ENCODE measurements at places on chromosomes 5 and 9. TPM values are rescaled to one million over a fixed set of nuclear protein-coding genes. Genes with fewer than 3 reads are reported as not detected.
A peak's percentile ranks its signal among the peaks of the same experiment; 100 is the strongest.

DNA sequence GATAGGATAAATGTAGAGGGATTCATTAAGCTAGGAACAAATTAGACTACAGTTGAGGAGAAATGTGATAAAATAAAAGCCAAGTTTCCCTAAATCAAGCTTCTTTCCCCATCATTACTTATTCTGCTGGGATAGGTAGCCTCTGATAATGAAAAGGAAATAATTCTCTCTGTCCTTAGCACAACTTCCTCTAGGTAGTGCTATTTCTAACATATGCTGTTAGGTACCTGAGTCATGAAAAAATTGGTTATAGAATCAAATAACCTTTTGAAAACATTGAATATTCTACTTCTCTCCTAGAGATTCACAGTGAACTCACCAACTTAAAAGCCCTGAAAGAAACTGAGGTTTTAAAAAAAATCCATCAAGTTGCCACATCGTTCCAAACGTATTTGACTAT lies 1793.1 kb downstream of the EFNA5 start:
- no peak for DNase-seq

DNA sequence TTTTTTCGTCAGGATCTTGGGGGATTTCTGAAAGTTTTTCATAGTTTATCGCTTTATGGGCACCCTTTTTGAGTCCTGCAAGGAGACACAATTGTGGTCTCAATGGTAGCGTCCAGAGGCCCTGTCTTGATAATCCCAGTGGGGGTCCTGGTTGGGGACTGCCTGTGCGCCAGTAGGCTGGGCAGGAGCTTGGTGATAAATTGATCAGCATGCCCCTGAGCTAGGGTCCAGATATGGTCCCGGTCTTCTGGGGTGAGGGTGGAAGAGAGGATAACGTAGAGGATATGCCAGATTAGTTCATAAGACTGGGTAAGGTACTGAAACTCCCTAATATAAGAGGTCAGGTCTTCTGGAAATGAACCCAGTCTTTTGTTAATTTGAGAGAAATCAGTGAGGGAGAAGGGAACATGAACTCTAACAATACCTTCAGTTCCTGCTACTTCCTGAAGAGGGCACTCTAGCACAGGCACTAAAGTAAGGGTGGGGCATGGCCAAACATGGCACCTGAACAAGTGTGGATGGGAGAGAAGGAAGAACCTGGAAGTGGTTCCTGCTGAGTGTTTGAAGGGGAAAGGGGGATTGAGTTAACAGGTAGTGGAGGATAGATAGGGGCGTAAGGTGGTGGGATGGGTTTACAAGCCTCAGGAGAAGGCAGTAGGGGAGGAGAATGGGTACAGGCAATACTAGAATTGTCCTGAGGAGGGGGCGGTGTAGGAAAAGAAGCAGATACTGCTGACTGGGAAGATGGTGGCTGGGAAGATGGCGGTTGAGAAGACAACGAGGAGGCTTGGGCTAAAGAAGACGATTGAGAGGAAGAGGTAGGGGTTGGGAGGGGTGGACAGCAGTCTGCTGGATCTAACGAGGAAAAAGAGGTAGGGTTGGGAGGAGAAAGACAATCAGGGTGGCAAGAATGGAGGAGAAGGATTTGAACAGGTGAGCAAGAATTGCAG lies 33.8 kb upstream of the ANXA2R start:
- peak; percentile 34 for DNase-seq

DNA sequence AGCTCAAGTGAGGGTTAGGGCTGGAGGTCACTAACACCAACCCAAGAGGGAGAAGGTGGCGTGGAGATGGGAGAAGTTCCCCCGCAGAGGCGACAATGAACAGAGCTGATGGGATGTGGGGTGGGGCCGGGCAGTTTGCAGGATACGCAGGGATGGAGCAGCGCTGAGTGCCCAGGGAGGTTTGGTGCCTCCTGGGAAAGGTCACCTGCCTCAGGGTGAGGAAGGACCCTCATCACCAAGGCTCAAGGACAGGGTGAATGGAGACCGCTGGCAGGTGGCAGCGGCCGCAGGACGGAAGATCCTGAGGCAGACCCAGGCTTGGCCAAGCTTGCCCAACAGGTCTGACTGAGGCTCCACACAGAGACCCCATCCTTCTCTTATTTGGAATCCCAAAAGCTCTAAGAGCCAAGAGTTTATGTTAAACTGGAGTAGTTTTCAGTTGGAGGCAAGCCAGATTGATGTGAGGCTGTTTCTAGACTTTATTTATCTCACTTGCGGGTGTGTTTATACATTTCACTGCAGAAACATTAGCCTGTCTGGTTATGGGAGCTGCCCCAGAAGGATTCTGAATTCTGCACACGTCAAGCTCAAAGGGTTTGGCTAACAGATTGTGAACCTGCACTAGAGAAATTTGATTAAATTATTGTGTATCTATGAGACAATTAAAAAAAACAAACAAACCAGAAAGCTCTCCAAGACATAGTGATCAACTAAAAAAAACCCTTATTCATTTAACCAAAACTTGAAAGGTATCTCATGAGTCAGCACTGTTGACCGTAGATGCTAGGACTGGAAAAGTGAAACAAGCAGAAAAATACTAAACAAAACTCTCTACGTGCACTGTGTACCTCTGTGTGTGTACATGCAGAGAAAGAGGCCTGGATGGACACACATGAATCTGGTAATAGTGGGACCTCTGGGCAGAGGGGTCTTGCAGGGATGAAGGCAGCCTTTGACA lies 146.2 kb upstream of the PHYKPL start:
- DNase-seq = no peak

DNA sequence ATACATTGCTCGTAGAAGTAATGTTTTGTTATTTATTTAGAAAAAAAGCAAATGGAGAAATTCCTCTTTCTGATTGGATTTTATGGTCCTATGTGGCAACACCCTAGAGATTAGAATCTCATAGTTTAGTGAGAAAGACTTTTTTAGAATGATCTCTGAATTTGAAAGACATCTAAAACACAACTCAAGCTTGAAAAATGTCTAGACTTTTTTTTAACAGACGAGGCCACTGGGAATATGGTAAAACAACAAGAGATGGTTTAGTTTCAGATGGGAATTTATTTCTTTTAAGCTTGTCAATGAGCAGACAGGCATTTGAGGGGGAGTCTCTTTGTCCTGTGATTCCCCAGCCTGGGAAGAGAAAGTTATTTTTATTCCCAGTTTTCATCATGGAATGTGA lies 122.1 kb downstream of the NTRK2 start:
- DNase-seq = no peak

- DNase-seq = no peak
These were observed 396.4 kb downstream of the CDK5RAP2 start for GRCh38 chr9:120183615-120184014.

DNA sequence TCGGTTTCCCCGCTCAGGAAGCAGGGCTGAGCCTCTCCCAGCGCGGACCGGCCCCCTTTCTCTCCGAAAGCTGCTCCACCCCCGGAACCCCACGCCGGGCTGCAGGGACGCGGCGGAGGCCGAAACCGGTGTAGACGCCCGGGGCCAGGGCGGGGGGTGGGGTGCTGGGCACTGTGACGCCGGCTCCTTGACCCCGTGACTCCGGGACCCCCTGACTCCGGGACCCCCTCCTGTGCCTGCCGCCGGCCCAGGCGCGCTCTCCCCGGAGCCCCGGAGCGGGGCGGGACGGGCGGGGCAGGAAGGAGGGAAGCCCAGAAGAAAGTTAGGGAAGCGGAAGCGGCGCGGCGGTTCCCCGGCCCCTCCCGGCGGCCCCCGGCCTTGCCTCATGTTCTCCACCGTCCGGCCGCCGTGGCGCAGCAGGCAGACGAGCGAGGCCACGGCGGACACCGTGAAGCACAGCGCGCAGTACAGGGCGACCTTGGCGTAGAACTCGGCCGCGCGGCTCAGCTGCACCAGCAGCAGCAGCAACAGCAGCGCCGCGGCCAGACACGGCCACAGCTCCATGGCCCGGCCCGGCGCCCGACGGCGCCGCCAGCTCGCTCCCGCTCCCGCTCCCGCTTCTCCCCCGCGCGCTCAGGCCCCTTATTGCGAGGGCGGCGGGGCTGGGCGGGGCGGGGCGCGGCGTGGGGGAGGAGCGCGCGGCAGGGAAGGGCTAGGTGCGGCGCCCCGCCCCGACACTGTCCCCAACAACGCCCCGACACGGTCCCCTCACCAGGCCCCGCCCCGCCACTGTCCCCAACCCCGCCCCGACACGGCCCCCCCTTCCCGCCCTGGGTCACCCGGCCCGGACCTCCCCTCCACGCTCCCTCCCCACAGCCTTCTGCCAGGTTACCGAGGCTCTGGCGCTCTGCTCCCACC lies at the start of gene AGPAT2:
Gene AGPAT2, minus strand, starts transcription at position 664 of the 918 bp plus-strand sequence. Its CDS starts 100 bp downstream, at position 564.
- DNase-seq = peak; percentile 43

DNA sequence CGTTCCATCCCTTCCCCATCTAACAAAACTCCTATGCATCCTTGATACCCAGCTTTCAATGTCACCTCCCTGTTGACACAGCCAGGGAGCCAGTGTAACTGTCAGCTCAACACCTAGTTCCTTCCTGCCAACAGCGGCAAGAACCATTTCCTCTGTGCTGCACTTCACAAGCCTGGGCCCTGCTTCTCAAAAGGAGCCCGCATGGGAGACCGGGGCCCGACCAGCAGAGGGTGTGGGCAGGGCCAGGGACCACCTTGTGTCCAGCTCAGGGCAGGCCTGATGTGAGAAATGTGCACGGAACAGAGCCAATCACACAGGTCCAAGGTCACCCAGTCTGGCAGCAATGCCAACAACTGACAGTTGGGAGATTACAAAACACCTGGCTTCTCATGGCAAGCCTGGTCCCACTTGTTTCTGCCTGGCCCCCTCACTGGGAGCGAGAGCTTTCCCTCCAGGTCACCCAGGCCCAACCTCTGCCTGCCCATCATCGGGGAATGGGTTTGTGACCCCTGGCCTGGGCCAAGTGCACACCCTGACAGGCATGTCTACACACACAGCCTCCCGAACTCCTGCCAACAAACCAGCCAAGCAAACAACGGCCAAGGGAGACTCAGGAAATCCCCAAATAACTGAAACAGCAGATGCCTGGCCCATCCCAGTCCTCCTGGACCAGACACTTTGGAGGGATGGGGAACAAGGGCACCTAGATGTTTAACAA lies 3.1 kb downstream of the RNF44 start:
- DNase-seq = peak; percentile 44

DNA sequence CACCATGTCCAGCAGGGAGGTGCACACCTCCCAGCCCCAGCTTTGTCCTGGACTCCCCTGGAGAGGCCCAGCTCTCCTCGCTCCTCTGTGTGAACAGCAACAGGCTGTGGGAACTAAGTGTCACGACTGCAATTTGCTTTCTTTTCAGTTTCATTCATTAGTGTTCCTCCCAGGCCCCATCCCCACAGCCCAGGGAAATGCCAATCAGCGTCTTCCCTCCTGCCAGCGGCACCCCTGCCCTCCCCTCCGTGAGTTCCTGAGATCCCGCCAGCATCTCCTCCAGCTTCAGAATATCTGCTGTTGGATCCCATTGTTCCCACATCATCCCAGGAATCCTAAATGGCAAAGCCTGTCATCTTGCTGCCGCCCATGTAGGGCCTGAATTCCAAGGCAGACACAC lies 13.1 kb upstream of the RPL26L1 start:
- no peak for DNase-seq

- DNase-seq = no peak
These were observed 180.1 kb downstream of the CACNA1B start for GRCh38 chr9:138057726-138058125.

GRCh38 chr9:85427772-85428171 lies 314.0 kb downstream of the AGTPBP1 start:
- DNase-seq = no peak

DNA sequence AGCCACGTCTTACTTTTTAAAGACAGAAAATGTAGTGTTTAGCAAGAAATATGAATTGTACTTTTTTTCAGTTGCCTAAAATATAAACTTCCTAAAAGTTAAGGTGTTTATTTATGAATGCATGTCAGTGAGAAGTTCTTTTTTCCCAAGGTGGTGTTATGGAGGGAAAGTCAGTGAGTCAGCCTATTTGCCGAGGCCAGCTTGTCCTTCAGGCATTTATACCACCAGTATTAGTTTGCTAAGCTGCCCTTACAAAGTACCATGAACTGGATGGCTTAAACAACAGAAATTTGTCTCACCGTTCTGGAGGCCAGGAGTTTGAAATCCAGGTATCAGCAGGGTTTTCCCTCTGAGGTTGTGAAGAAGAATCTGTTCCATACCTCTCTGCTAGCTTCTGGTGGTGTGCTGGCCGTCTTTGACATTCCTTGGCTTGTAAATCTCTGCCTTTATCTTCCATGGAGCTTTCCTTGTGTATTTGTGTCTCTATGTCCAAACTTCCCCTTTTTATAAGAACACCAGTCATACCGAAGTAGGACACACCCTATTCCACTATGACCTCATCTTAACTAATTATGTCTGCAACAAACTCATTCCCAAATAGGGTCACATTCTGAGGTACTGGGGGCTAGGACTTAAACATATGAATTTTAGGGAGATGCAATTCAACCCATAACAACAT lies 38.4 kb downstream of the PRKACG start:
- no peak for DNase-seq

DNA sequence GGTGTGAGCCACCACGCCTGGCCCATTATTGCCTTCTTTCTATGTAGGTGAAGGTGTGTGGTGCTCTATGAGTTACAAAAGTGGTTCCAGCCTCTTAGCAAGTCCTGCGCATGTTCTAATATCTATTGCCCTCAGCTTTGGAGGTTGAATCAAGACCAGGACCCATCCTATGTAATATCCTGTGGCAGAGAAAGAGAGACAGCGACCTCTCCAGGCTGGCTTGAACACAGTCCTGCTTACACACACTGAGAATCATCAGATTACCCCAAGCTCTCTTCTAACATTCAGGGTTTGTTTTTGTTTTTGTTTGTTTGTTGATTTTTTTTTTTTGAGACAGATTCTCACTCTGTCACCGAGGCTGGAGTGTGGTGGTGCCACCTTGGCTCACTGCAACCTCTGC lies 94.7 kb upstream of the OSMR start:
- no peak for DNase-seq

DNA sequence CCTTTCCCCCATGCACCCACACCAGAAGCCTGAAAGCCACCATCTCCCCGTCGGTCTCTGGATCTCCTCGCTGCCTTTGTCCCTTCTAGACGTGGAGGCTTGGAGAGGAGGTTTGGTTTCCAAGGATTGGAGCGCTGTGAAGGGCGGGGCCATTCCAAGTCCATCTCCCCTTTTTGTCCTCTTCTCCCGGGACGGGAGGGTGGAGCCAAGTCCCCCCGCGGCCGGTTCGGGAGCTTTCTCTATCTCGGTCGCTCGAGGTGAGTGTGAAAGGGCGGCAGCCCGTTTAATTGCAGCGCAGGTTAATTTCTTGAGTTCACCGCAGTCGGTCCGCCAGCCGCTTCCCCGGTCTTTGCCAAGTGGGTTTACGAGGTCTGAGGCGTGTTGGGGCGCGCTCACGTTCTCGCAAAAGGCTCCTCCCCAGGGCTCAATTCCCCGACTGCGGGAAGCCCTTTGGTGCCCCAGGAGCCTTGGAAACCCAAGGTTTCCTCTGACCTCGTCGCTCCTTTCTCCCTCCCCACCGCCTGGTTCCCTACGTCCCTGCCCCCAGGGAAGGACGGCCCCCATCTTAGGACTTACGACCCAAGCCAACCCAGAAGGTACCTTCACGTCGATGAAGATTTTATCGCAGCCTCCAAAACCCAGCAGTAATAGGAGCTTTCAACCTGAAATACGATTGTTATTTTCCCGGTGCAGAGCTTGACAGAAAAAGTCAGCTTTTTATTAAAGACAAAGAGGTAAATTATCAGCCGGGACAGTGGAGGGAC lies 2.8 kb upstream of the ZNF462 start:
- peak; percentile 46 for DNase-seq

GRCh38 chr9:12631866-12632265 lies 61.3 kb upstream of the TYRP1 start:
- no peak for DNase-seq

- DNase-seq = no peak
These were observed at the start of gene CARD19 for GRCh38 chr9:93096131-93096802. Gene CARD19 (plus strand): TSS chr9:93096217. CDS start chr9:93096346, 129 bp downstream.

SPATA31A3 gene
- total RNA-seq = not detected

CD72 gene
- total RNA-seq = not detected

CDC20B gene
- 0.14 TPM for total RNA-seq

LRRC26 gene
- total RNA-seq = not detected

CRB2 gene
- not detected for total RNA-seq

TAF11L14 gene
- not detected for total RNA-seq

STC2 gene
- total RNA-seq = 26.9 TPM

Data from endothelial cell of umbilical vein (primary cell).